ENCODE measurements at places on chromosomes 4 and X.
A peak's percentile ranks its signal among the peaks of the same experiment; 100 is the strongest.

- ATAC-seq = no peak
Observed at GRCh38 chr4:17704020-17704650, 77.3 kb downstream of the FAM184B start.

DNA sequence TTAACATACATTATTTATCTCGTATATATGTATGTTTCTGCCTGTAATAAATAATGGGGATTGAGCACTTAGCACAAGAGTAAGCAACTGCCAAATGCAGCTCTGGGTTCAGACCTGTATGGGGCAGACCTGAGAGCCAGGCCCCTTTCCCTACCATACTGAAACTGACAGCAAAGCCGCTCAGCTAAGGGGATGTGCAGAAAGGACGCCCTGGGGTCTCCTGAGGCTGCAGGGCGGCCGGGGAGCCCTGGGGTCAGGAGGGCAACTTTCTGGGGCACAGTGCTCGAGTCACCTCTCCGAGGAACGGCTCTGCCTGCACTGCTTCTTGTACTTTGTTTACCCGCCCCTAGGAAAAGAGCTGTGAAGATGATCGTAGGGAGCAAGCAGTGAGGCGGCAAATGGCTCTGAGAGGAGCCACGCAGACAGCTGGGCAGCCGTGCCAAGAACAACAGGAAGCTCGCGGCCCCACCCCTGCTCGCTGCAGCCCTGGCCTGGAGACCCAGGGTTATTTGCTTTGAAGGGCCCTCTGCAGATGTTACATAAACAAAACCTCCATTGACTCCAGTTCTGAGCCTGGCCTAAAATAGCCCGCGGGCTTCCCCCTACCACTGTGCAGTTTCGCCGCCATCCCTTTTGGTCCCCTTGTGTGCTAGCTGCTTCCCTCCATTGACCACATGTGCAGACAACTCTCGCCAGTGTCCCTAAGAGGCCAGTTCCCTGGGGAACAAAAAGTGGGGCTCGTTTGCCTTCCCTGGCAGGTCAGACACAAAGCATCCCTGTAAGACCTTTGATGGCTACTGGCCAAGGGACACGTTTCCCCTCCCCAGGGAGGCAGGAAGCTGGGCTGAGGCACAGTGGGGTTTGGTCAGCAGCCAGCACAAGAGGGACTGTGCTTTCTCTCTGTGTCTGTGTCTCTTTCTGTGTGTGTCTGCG lies 111.3 kb upstream of the LNX1 start:
- ATAC-seq = peak; percentile 90

DNA sequence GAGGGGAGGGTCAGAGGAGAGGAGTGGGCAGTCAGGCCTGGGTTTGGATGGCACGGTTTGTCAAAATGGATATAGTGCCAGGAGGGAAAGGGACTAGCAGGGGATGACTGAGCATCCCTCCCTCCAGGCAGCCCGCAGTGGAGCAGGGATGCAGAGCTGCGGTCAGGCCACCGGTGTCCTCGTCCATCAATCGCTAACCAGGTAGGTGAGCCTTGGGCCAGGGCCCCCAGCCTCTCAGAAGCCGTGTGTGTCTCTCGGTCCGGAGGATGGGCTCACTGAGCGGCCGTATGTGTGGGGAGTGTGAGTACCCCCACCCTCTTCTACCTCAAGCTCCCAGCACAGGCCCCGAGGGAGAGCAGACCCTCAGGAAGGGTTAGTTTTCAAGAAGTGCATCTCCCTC lies 538 bp upstream of the CYTL1 start:
- peak; percentile 12 for ATAC-seq

GRCh38 chr4:55318175-55319129 lies 27.6 kb upstream of the SRD5A3 start:
- ATAC-seq = no peak

DNA sequence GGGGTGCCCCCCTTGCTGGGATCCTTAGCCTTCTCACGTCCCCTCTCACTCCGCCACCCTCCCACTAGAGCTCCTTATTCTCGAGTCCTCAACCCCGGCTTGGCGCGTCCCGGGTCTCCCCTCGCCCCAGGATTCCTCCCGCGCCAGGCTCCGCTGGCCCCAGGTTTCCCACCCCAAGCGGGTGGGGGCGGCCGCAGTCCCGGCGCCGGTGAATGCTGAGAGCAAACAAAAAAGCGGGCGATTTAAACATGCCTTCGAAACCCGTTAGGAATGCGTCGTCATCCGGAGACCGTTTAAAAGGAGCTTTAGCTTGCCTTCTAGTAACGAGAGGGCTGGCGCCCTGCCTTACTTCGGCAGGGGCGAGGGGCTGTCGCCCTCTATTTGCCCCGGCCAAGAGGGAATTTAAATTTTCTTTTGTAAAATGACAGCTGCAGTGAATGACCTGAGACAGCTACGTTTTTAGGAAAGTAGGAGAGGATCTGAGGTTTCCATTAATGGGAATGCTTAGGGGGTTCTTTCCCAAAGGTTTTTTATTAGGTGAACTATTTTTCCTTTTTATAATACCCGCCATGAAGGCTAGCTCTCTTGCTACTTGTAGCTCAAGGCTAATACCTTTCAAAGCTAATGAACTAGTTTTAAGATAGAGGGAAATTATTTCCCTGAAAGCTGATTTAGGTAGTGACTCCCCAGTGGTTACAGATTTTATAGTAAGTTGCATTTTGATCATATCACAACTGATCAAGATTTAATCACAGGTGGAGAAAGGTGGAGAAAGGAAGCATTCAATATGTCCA lies 3.1 kb downstream of the JADE1 start:
- peak; percentile 6 for ATAC-seq

DNA sequence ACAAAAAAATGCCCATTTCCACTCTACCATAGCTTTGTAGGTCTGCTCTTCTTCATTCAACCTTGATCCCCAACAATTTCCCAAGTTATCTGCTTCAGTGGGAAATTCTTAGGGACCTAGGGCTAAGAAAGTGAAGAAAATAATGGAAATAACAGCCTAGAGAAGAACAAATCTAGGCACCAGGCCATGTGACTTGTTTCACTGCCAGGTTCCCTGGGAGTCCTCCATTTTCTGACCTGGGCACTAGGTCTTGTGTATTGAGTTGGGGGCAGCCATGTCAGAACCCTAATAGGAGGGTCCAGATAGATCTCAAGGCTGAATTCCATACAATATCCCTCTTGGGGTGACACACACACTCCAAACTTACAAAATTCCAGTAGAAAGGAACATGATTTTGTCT lies 194.6 kb upstream of the STK26 start:
- ATAC-seq = no peak

GRCh38 chr4:78809928-78810835 lies 34.0 kb downstream of the BMP2K start:
- no peak for ATAC-seq

DNA sequence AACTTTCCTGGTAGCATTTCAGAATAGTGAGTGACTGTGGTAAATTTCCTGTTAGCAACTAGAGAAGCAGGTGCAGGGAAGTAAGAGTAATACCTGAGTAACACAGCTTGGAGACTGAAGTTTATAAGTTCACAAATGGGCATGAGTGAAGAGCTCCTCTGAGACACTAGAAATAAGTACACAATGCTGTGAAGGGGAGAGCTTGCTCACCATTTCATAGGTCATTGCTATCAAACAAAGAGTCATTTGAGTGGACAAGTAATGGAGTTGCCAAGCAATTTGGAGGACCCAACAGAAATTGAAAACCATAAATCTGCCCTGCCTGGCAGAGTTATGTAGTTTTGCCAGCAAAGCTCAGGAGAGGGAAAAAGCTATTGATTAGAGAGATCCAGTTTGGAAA lies 523.6 kb downstream of the TRAM1L1 start:
- no peak for ATAC-seq

DNA sequence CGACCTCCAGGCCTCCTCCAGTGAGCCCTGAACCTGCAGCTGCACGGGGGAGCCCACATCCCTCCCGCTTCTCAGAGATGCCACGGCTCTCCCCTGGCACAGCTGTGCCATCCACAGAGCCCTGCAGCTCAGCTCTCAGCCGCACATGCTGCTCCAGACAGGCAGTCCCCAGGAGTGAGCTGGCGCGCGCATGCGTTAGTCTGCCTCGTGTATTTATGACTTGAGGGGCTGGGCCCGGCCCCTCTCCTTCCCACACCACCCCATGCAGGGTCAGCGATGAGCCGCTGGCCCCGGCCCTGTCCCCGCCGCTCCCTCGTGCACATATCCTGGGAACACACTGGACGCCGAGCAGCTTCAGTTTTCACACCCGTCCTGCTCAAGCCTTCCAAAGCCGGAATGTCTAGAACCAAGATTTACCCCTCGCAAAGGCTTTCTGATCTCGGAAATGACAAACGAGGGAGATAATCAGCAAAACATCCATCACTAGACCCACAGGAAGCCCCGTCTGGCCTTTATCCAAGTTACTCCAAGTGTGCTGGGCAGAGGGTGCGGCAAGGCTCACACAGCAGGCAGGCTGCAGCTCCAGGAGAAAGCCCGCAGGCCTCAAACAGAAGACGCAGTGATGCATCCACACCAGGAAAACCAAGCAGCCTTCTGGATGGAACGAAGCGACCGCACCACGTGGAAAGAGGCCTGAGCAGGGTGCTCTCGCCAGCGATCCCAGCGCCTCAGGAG lies 24.3 kb downstream of the GAK start:
- ATAC-seq = no peak

- no peak for ATAC-seq
Observed at GRCh38 chr4:53608242-53608641, 17.0 kb upstream of the LNX1 start.

GRCh38 chr4:168527560-168527959 lies 30.7 kb downstream of the PALLD start:
- ATAC-seq = peak; percentile 56

- peak; percentile 55 for ATAC-seq
Observed at GRCh38 chrX:53458082-53458481, 23.9 kb upstream of the HSD17B10 start.

DNA sequence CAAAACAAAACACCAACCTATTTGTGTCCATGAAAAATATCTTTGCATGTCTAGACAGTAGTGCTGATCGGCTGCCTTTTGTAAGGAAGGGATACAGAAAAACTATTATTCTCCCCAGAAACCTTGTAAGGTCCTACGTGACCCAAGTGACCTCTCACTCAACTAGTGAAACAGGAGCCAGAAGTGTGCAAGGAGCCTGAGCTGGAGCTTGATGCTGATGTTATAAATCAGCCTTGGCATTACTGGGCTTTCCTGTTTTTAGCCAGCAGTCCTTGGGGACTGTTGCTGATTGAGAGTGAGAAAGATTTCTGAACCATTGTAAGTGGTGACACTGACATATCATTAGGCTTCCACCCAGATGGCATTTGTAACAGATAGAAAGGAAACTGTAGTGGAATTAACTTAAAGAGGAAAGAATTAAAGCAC lies 100.8 kb upstream of the LIMCH1 start:
- ATAC-seq = peak; percentile 25

DNA sequence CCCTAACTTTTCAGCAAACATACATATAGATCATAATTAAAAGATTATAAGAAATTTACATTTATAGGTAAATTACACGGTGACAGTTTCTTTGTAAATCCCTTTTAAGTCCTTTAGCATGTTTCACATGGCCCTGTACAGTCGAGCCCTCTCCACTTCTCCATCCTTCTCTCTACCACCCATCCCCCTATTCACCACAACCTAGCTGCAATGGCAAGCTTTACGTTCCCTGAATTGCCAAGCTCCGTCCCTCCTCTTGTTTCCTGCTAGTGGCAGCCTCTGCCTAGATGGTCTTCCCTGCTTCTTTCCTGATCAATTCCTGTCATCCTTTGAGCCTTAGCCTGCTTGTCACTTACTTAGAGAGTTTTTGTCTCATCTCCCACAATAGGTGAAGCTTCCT lies 116.2 kb downstream of the TMA16 start:
- no peak for ATAC-seq

DNA sequence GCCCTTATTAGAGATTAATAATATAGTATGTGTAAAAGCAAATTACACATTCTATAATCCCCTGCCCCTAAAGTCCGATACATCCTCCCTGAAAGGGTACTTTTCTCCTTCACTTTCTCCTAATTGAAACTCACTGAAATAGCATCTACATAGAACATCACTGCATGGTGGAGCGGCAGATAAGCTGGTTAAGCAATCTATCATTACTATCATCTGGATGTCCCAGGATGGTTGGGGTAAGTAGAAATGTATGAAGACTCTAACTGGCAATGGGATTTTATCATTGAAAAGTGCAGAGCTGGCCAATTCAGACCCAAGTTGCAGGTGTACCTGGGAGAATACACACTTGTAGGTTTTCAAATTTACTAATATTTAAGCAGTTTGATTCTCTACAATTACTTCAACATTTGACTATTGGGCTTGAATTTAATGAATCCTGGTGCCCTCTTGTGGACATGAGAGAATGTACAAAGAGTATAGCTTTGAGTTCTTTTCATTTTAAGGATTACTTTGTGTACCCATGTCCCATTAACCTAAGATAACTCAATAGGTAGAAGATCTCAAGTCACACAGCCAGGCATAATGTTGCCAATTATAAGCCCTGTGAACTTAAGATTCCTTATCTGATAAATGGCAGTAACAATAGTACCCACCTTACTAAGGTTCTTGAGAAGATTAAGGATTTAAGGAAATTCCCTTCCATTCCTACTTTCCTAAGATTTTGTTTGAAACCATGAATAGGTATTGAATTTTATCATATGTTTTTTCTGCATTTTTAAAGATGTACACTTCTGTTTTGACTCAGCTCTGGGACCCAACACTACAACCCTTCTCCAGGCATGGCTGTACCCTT lies 69.8 kb downstream of the SHROOM3 start:
- ATAC-seq = peak; percentile 87

- peak; percentile 88 for ATAC-seq
Observed at GRCh38 chr4:145154573-145154972, 25.8 kb downstream of the OTUD4 start.

DNA sequence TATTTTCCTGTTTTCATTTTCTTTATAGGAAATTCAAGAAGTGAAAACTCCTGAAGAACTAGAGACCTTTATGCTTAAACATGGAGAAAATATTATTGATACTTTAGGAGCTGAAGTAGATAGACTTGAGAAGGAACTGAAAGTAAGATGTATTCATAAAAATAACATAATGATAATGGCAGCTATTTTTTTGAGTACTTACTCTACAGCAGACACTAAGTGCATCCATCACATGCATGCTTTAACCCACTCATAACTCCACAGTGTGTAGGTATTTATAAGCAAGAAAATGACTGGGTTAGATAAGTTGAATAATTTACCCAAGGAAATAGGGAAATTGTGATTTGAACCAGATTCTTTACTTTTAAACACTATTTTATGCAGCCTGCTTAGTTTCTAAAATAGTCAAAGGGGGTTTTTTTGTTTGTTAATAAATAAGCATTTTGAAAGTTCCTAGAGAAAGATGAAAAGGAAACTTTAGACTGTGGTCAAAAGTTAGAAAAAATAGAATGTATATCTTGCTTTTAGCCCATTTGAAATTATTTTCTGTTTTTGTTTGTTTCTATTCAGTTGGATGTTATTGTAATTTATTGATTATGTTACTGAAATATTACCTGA lies 74.2 kb downstream of the BEND4 start:
- ATAC-seq = no peak

Data from SK-N-SH treated with all-trans-retinoic acid at 6 μM for 48 hours (cell line).